ENCODE measurements at places on chromosomes 7 and 10.

DNA sequence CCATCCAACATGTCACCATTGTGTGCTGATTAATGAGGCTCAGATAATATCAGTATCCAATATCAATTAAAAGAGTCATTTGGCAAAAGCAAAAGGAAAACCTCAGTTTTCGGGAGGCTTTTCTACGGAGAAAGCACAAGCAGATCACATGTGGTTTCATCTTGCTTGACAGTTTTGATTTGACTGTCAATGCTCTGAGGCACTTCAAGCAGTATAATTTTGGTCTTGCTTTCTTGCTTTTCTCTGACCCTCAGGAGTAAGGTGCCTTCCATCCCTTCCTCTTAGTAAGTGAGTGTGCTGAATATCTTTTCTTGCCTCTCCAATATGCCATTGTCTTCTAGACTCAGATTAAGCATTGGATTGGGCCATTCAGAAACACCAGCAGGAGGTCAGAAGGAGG lies 115.5 kb upstream of the CALCR start:
- no peak for DNase-seq

DNA sequence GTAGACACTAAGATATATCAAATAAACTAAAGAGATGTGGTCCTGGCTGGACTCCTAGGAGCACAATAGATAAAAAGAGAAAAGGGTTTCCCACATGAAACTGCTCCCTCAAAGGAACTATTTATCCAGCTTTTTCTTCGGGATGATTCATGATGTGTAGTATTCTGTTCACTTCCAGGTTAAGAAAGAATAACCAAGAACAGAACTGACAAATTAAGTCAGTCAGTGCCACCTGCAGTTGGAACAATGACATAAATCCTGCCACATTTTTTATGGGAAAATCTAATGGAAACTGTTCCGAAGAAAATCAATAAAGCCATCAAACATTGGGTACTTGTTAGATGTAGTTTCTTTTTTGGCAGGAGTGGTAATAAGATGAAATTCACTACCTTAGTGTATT lies 87.1 kb downstream of the POLR1F start:
- no peak for DNase-seq

- no peak for DNase-seq
These were observed 437.9 kb downstream of the TCERG1L start for GRCh38 chr10:130873636-130874035.

DNA sequence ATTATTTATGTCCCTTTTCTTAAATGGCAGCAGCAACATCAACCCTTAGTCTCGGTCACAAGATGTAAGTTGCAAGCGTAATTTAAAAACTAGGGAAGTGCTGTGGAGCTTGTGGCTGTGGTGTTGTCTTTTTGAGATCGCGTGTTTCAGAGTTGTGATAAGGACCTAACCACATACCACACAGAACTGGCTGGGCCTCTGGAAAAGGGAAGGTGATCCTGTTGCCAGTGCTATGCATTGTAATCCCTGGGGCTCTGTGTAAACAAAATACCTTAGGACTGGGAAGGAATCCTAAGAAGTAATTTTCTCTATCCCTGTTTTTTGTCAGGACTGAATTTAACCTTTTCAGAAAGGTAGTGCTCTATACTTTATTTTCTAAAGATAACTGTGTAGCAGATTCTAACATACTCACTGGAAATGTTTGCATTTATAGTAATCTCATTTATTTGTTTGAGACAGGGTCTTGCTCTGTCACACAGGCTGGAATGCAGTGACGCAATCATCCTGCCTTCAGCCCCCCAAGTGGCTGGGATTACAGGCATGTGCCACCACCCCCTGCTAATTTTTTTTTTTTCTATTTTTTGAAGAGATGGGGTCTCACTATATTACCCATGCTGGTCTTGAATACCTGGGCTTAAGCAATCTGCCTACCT lies 60.4 kb downstream of the INPP5F start:
- DNase-seq = no peak

DNA sequence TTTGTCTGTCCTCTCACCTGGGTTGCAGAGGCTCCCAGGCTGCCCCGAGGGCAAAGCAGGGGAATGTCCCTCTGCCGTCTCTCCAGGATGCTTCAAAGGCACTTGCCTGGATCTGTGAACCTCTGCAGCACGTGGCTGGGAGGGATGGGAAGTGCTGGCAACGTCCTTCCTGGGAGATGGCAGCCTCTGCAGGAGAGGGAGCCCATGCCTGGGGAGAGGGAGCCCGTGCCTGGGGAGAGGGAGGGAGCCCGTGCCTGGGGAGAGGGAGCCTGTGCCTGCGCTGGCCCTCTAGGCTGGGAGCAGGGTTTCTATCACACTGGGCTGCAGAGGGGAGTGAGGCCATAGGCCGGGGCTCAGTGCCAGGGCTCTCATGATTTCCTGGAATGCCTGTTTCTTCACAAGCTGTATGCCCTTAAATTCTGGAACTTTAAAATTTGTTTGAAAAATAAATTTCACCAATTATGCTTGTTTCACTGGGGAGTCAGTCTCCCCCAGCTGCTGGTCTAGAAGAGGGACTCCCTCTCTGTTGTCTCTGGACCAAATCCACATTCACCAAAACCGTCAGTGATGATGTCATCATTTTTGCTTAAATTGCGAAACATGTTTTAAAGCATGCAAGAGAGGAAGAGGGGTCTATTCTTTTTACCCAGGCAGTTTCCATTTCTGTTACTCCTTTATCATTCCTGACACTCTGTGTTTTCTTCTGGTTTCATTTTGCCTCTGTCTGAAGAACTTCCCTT lies 135.7 kb downstream of the DNAJB6 start:
- DNase-seq = no peak
